Hindlimb muscle (tissue), 1 donor: ENCODE measurements at places on chromosomes 13 and 19.
A peak's percentile ranks its signal among the peaks of the same experiment; 100 is the strongest.

DNA sequence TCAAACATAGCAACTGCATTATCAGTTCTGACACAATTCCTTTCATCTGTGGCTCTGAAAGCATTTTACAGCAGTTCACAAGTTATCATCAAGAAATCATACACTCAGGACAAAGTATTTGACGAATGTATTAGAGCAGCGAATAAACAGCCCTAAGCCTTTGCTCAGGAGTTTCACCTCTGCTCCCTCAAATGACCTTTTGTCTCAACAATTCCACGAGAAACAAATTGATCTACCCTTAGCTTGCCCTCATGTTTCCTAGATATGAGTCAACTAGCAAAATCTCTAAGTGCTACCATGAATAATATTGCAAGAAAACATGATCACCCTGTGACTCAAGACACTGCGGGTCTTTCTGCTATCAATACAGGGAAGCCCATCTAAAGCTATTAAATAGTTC, 396.1 kb downstream of the EFNB2 start:
- DNase-seq = no peak

DNA sequence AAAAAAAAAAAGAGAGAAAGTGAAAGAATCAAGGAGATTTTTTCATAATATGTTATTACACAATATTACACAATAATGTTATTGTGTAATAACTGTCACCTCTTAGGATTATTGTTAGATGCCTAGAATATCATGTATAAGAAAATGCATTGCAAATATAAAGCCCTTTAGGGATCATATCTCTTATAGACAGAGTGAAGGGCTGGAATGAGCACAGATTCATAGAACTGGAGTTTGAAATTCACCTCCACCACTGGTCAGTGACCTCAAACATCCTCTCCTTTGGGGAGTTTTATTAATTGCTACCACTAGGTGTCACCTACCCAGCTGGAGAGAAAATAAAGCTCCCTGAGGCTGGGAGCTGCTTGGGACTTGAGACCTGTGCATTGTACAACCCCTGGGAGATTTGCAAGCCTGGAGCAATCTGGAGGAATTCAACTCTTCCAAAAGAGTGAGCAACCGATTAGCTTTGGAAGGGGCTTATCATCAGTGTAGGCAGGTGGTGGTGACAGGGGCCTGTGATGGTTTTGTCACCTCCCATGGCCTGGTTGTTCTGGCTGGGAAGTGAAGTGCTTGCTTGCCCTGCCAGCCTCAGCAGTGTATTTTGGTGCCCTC, 30.3 kb upstream of the FRY start:
- DNase-seq = no peak

- DNase-seq = no peak
Measured at GRCh38 chr19:6087074-6087571, 23.2 kb downstream of the RFX2 start.

DNA sequence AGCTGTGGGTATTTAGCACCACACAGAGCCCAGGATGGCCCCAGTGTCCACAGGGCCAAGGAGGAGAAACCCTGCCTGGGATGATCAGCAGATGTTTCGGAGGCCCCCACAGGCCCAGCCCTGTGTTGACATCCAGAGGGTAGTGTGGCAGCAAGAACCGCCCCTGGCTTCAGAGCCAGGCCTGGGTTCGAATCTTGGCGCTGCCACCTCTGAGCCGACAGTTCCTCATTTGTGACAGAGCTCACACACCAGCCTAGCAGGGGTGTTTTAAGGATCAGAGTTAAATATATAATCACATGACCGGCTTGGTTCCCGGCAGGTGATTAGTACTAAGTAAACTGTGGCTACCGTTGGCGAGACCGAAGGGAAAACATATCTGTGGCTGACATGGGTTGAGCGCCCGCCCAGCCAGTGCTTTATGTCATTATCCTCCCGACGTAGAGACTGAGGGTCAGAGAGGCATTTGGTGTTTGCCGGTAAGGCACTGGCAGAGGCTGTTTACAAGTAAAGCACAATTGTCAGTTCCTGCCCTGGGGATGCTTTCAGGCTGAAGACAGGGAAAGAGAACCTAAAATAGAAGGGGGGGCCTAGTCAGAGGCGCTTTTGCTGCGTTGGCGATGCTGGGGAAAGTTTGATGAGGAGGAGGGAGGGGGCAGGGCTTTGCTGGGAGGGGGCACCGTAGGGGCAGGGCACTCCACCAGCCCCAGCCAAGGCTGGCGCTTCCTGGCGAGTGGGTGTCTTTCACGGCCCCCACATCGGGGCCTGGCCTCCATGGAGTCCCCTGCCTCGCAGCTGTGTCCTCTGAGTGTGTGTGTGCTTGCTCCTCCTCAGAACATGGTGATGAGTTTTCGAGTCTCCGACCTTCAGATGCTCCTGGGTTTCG, 4.8 kb downstream of the PIAS4 start:
- DNase-seq = no peak

DNA sequence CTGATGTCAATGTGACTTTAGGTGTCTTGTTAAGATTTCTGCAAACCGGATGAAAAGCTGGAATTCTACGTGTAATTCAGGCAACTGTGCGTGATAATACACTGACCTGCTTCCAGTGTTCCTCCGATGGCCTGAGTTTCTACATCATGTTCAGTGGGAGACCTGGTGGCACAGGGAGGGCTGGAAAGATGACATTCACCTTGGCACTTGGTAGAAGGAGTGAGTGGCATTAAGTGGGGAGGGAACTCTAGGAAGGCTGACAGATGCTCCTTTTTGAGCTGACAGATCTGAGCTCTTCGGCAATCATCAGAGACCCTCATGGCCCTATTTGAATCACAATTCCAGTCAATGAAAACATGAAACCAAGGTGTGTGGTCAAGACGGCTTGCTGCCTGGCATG, 4.0 kb downstream of the CACNA1A start:
- DNase-seq = no peak

DNA sequence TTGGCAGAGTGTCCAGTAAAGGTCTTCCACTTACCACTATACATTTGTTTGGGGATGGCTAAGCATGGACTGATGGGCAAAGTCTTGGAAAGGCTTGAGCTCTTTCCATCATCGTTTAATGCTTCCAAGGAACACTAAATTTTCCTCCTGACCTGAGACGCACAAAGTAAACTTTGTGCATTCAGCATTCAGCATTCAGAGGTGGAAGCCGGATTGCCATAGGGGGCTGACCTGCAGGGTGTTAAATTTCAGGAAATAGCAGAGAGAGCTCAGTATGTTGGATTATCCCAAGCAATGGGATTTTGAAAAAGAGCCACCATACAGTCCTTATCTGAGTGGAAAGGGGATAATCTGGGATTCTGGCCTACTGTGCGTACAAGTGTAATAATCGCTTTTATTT, 14.0 kb downstream of the ZNF552 start:
- DNase-seq = no peak

- DNase-seq = no peak
Measured at GRCh38 chr19:50508843-50509190, 2.2 kb downstream of the JOSD2 start.

DNA sequence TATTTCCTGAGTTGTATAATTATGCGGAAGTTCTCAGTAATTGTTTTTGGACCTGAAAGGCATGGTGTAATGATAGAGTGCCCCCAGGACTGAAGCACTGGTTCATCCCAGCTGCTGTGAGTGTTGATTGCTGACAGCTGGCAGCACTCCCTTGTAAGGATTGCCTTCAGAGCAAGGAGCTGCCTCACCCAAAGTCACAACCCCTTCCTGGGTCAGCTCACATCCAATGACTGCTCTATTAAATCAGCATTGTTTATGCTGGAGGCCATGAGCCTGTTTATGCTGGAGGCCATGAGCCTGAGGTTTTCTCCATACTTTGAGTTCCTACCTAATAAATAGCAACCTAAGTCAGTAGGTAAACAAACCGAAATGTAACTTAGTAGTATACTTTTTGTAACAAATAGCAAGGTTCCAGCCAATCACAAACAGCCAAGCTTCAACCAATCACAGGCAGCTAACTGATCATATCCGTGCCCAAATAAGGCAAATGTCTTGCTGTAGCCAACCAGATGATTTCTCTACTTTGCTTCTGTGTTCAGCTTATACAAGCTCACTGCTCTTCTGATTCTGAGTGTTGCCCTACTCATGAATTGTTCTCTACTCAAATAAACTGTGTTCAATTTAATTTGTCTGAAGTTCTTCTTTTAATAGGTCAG, 11.7 kb upstream of the SPACA6 start:
- DNase-seq = no peak

DNA sequence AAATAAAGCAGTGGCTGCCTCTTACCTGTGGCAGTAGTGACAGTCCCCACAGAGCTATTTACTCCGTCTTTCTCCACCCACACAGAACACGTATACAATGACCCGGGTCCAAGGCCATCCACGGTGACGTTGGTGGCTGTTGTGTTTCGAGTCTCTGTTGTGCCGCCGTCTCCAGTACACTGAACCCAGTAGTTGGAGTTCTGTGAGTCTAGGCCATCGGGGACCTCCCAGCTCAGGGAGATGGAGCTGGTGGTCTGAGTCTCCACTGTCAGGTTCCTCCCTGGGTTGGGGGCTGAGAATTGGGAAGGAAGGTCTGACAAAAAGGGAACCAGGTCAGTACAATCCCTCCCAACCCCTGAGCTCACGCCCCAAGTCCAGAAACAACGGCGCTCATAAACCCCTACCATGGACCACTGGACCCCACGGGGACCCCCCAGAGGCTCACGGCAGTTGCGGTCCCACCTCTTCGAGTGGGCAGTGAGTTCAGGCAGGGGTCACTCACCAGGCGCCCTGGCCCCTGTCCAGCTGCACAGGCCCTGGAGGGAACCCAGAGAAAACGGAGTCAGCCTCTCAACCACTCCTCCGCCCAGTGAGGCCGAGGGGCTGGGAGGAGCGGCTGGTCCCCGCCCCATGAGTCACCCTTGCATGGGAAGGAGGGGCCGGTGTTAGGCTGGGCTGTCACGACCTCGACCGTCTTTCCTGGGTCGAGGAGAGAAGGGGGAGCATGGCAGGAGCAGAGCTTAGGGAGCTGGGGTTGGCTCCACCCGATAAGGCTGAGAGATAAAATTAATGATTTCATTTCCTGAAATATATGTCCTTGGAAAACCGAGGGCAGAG, 2.4 kb downstream of the PTPRH start:
- peak; percentile 43 for DNase-seq

GRCh38 chr19:43667876-43668405, 2.0 kb downstream of the PLAUR start:
- DNase-seq = no peak

DNA sequence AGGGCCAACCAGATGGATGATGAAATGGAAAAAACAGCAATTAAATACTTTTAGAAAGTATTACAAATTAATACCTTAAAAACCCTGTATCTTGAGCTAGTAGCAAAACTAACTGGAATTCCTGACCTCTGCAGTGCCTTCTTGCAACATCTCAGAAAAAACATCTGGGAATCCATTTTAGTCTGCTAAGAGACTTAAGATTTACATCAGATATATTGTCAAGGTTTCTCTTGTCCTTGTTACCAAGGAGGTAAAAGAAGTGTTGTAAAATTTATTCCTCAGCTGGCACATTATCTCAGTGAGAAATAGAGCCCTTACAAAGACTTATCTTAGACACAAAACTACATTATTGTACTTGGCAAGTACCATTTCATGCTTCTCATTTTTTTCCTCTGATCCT, 18.5 kb downstream of the KCNRG start:
- DNase-seq = peak; percentile 18

DNA sequence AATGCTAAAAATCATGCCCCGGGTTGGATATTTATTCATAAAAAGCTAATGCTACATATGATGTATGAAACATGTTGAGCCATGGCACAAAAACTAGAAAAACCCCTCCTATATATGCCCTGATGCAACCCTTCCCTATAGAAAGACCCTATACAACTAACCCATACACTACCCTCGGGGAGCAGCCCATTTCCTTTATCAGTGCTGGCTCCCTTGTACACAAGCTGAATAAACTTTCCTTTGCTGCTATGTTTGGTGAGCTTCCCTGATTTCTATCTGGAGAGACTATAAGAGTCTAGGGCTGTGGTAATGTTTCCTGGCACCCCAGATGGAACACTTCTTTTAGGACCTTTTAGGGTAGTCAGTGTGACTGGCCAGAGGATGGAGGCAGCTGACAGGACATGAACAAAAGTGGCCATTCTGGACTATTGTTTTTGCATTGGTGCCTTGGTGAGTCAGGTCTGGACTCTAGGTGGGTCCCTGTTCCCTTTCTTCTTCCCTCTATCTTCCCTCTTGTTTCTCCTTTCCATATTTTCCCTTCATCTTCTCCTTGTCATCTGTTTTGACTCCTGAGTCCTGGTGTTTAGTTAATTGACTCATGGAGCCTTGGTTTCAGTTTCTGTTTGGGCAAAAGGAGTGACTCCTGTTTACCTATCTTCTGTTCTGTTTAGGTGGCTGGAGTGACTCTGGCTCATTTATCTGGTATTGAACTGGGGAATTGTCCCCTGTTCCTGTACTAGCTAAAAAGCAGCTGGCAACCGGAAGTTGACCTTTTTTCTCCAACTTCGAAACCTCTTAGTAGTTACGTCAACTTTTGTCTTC, 1321.8 kb upstream of the PCDH9 start:
- DNase-seq = no peak

DNA sequence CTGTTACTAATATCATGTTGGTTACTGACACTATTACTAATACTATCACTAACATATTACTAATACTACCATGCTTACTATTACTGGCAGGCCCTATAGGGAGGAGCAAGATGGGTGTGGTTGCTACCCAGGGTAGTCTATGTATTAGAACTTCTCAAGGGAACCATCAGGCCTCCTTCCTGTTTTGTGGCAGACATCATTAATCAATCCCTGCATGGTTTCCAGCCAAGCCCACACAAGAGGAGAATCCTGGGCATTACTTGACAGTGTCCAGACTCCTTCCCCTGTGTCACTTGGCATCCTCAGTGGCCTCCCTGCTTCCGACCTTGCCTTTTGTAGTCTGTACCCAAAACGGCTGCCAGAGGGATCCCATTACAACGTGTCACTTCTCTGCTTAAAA, 8.9 kb downstream of the HAS1 start:
- DNase-seq = no peak

- DNase-seq = no peak
Measured at GRCh38 chr13:34207872-34208271, 389.9 kb downstream of the RFC3 start.

DNA sequence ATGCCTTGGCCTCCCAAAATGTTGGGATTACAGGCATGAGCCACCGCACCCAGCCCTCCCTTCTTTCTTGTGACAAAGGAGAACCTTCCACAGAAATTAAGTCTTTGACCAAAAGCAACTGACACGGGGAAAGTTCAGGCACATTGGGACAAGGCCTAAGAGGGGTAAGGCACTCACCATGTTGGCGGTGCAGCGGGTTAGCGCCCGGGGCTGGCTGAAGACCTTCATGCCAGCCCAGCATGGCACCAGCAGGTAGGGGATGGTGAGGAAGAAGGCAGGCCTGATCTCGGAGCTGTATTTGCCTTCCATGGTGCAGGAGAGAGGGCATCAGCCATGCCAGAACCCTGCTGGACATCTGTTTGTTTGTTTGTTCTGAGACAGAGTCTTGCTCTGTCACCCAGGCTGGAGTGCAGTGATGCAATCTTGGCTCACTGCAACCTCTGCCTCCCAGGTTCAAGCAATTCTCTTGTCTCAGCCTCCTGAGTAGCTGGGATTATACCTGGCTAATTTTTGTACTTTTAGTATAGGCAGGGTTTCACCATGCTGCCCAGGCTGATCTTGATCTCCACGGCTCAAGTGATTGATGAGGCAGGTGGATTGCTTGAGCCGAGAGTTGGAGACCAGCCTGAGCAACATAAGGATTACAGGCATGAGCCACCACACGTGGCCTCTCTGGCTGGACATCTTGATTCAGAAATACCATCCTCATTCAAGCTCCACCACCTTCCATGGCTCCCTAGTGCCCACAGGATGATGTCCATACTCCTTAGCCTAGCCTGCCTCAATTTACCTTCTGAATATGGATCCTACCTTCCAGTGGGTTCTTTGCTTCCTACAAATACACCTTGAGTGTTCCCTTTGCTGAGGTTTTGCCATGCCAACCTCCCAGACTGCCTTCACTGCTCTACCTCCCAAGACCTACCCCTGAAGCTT, 4.4 kb downstream of the TM6SF2 start:
- no peak for DNase-seq
